AG20443 (cell line): ENCODE measurements at places on chromosomes 3 and 15.

GRCh38 chr15:55195996-55196395 lies 745 bp downstream of the RSL24D1 start:
- no peak for DNase-seq

GRCh38 chr15:68154923-68155559 lies 50.1 kb downstream of the CALML4 start:
- peak; percentile 63 for DNase-seq

DNA sequence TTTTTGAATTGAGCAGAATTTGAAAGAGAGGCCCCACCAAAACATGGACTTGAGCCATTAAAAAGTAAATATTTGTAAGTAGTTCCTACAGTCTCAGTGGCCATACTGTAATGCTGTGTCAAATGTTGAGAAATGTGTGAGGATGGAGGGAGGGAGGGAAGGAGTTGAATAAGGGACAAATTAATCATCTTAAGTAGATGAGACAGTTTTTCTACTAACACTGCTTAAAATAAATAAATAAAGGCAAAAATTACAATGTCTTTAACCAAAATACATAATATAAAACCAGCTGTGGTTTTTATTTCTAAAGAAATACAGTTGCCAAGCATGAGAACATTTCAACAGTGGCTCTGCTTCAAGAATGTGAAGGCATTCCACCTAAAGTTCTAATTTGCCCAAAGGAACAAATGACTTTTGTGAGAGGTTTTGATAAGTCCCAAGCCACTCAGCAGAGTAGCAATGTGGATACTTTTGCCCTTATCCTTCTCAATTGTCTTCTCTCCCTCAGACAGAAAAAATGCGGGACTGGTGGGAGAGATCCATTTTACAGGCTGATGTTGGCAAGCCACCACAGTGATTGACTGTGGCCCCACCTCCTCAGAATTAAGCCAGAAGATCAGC lies 427.0 kb upstream of the RARB start:
- no peak for DNase-seq

- DNase-seq: no peak
Measured at GRCh38 chr3:15439476-15439875, 12.1 kb downstream of the EAF1 start.

GRCh38 chr3:143731776-143732175 lies 116.5 kb downstream of the SLC9A9 start:
- no peak for DNase-seq

- no peak for DNase-seq
Measured at GRCh38 chr3:19945969-19946831, 697 bp upstream of the RAB5A start.

GRCh38 chr15:77650265-77650664 lies 17.6 kb upstream of the LINGO1 start:
- DNase-seq: no peak

DNA sequence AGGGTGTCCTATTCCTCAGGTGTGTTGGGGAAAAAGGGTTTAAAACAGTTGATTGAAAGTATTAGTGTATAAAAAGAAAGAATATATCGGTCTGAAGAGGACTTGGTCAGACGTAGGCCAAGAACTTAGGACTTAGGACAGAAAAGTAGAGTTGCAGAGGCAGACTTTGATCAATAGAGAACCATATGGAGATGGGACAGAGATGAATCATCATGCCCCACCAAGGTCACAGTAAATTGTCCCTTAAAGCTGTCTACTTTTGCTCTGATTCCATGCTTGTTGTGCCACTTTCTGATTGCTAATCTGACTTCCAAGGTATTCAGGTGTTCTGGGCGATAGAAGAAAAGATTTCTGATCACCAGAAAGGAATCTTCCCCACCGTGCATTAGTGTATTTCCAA lies 52.9 kb upstream of the ZDHHC23 start:
- no peak for DNase-seq

DNA sequence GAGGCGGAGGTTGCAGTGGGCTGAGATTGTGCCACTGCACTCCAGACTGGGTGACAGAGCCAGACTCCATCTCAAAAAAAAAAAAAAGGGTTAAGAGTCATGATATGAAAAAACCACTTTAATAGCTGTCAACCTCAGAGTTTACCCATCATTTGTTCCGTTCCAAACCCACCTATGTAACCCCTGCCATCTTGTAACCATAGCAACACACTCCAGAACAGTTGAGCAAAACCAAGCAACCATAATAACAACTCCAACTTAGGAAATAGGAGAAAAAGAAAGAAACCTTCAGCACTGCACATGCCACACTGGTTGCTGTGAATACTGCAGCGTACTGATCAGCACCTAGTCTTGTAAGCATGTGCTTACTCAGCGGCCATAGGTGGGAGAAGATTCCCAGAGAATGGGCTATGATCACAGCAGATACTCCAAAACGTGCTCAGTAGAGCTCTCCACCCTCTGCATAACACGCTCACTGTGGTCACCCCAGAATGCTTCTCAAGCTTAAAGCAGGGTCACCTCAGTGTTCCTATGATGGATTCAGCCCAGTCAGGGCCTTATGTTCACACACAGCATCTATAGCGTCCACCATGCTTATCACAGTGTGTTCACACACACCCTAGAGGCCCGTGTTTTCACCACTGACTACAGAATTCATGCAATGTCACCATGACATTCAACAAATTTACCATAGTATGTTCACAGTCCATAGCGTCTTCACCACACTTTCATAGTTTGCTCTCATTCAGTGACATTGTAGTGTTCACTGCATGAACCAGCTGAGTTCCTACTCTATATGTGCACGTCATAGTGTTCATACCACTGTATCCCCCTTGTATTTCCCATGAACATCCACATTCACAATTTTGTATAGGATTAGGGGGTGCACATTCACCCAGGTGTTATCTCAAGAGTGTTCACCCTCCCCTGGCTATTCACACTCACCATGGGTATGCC lies 6.5 kb upstream of the CILP start:
- DNase-seq: no peak

DNA sequence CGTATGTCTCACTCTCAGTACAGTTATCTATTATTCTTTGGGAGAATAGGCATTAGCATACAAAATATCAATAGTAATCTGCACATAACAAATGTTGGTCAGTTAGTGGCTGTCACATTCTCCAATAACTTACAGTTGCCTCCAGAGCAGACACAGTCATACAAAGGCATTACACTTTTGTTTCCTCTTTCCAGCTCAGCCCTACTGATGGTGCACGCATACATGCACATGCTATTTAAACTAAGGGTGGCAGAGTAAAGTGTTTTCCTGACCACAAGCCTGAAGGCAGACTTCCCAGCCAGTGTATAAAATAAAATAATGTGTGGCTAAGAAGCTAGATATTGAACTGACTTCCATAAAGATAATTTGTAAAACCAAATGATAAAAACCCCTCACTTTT lies 47.6 kb downstream of the PHLDB2 start:
- no peak for DNase-seq

DNA sequence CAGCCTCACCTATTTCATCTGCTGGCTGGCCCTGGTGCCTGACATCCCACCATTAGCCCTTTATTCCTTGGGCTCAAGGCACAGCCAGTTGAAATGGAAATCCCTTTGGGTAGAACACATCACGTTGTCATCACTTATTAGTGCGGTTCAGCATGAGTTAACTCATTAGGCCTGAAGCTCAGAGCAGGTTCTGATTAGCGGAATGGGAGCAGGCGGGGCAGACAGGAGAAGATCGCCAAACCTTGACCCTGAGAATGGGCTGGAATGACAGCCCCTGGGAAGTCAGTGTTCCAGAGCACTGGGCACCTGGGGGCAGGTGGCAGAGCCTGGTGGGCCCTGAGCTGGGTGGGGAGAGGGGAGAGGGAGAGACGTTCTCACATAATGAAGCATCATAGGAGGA lies 5.8 kb downstream of the ITGA11 start:
- no peak for DNase-seq

GRCh38 chr3:161560008-161560637 lies 63.5 kb downstream of the OTOL1 start:
- peak; percentile 65 for DNase-seq

- no peak for DNase-seq
Measured at GRCh38 chr3:128551867-128552266, 58.9 kb upstream of the GATA2 start.

DNA sequence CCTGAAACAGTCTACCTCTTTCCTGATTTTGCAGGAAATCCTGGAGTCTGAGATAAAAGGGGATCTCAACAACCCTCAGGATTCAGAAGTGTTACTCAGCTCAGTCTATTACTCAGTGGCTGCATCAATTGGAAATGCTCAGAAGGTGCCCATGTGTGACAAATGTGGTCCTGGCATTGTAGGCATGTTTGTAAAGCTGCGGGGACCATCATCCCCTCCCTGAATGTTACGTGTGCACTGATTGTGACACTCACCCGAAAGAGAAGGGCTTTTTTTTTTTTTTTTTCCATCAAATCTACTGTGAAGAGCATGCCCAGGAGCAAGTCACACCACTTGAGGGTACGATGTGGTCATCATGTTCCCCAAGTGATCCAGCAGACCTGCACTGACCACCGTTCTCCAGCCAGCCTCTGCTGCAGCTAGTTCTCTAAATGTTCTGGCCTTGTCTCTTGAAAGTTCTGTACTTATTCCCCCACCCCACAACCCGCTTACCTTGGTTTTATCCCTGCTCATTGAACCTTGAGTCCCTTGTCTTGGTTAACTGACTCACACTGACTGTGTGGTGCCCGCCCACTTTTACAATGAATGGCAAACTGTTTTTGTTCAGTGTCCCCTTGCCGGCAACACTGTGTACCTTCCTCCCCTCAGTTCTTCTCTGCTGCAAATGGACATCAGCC lies 19.8 kb downstream of the ST3GAL6 start:
- DNase-seq: no peak

- DNase-seq: peak; percentile 26
Measured at GRCh38 chr3:60594025-60594424, 657.2 kb downstream of the FHIT start.

- DNase-seq: no peak
Measured at GRCh38 chr15:40234783-40235182, 4.1 kb upstream of the PAK6 start.

GRCh38 chr15:83053151-83053550 lies 13.9 kb downstream of the BTBD1 start:
- peak; percentile 51 for DNase-seq

DNA sequence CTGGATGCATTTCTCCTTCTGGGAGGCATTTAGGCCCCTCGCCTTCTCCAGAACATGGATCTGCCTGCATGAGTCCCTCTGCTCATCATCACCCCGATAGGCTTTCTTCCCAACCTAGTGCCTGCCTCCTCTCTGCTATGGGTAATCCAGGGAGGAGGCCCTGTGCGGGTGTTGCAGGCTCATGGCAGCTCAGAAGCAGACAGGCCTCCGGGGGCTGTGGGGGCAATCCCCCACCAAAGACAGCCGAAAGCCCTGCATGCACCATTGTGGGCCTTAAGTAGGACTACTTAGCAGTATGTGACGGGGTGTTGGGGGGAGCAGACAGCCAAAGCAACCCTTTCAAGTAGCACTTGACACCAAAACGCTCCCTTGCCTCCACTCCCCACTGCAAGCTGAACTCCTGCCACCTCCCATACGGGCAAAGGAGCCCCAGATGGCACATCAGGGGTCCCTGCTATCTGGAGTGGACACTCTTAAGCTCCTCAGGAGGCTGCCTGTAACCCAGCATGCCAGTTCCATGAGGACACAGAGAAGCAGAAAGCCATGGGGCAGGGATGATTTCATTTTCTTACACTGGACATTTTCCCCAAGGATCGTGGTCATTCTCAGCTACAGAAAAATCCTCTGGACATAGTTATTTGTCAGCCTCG lies 98.8 kb upstream of the HACD2 start:
- DNase-seq: no peak

DNA sequence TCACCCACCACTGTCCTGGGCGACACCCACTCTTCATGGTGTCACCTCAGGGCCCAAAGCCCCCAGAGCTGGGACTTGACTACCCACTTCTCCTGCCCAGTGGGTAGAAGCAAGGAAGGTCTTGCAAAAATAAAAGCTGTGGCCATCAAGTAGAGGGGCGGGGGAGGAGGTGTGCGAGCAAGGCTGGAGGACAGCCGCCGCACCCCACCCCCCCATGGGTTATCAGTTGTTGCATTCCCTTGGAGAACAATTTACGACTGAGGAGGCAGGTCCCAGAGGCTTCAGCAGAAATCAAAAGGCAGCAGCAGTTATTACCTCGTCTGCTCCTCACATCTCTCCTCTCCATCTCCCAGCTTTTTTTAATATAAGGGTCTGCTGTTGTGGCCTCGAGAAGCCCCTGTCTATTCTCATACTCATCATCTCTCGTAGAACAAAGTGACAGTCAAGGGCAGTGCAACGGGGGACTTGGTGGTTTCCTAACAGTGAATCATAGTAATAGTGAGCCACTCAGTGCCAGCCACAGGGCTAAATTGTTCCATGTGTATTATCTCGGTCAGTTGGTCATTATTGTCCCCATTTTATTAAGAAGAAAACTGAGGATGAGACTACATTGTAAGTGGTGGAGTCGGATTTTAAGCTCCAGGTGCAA lies 116.4 kb downstream of the PDCD6IP start:
- DNase-seq: no peak

GRCh38 chr3:147838652-147839051 lies 429.5 kb downstream of the ZIC1 start:
- DNase-seq: no peak

GRCh38 chr3:157542711-157543500 lies 39.7 kb upstream of the VEPH1 start:
- peak; percentile 91 for DNase-seq

- DNase-seq: no peak
Measured at GRCh38 chr3:124747111-124747981, 17.1 kb downstream of the UMPS start.

DNA sequence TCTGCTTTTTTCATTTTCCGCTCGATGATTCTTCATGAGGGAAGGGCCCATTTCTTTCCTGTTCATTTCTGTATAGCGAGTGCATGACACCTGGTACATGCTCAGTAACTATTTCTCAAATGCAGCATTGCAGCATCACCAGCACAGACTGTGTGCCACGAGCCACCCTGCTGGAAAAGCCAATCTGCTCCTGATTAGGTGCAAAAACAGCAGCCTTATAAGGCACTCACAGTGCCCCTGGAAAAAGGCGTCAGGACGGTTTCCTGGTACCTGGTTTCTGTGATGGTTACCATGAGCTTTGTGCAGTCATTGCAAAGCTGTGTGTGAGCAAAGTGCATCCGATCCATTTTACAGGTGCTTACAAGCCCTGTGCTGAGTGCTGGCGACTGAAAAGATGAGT lies 15.8 kb downstream of the ST8SIA2 start:
- DNase-seq: no peak

- DNase-seq: no peak
Measured at GRCh38 chr15:34243226-34243625, 18.4 kb downstream of the EMC4 start.
